ENCODE measurements at places on chromosomes 1 and 21.

GRCh38 chr1:164660412-164660772 lies 101.4 kb downstream of the PBX1 start:
- DNase-seq = peak; percentile 77

DNA sequence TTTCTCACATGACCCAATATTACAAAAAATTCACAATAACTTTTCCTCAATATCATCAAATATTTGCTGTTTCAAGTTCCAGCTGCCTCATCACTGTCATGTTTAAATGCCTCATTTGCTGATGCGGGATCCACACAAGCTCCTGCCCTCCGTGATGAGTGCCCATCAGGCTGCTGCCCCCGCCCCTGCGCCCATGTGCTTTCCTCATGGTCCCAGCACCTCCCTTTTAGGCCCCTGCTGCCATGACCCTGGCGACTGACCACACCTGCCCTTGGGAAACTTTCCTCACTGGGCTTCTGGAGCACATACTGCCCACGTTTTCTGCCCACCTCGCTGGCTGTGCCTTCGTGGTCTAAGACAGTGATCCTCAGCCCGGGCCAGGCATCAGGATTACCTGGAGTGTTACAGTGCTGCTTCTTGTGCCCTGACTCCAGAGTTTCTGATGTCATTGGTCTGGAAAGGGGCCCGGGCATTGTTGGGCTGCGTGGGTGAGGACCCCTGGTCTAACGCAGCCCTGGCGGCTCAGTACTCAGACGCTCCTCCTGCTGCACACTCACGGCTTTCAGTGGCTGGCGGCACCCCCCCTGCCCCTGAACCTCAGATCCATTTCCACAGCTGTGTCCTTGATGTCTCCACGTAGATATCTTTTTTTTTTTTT lies 20.5 kb downstream of the PLEKHM2 start:
- DNase-seq = no peak

DNA sequence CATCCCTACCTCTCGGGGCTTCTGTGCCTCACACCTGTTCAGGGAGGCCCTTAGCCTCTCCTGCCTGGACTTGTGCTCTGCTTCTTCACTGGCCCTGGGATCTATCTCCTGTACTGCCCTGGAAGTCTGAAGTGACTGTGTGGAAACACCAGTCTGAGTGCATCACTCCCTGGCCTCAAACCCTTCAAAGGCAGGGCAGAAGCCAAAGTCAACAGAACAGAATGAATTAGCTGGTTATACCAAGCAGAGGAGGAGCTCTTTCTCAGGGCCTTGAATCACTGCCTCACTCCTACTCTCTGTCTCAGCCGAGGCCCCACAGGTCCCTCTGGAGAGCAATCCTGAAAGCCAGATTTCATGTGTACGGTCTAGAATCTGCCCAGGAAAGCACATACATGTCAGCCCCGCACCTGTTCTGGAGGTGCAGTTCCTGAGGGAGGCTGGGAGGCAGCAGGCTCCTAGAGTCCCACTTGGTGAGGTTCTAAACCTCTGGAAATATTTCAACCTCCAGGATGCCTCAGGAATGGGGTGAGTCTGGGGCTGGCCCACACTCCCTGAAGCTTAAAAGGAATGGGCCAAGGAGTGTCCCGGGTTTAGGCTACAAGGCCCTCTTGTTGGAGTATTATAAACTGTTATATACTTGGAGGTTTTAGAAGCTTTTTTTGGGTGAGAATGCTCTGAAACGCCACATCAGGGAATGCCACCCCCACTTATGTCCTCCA lies 98.3 kb downstream of the ABCA4 start:
- DNase-seq = no peak

GRCh38 chr1:109296782-109297181 lies 10.0 kb downstream of the MYBPHL start:
- no peak for DNase-seq

DNA sequence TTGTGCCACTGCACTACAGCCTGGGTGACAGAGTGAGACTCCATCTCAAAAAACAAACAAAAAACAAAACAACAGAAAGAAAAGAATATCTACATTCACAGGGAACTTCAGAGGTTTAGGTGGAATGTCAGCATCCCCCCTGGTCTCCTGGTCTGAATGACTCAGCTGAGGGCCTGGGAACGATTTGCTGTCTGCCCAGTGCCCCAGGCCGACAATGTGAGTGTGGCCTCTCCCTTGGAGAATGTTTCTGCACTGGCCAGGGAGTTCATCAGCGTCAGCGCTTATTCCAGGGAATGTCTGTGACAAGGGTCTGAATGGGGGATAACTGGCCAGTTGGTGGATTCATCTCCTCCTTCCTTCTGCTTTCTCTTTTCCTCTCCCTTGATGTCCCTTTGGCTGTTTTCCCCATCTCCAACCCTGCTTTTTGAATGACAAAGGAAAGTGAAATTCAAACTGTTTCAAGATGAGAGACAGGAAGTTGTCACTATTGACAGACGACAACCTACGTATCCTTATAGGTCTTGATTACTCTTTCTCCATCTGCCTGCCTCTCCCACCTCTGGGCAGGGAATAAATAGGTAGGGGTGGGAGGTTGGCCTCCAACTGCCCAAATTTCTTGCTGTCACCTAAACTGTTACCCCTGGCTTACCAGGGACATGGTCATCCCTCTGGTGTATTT lies 213.1 kb downstream of the HHAT start:
- no peak for DNase-seq

DNA sequence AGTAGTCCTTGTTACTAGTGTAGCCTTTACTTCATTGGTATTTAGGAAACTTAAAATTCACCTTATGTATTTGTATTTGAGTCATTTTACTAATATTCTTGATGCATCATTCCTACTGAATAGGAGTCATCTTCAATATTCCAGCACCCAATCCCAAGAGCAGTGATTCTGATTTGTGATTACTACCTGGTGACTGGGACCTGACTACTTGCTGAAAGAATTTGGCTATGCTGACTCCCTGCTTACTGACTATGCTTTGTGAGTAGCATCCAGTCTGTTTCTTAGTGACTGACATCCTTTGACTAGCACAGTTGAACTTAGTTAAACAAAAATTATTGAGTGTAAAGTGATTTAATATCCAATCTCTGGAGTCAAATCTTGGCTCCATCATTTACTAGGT lies 129.9 kb upstream of the NEGR1 start:
- DNase-seq = no peak

GRCh38 chr1:70892930-70893329 lies 154.7 kb downstream of the PTGER3 start:
- DNase-seq = no peak

DNA sequence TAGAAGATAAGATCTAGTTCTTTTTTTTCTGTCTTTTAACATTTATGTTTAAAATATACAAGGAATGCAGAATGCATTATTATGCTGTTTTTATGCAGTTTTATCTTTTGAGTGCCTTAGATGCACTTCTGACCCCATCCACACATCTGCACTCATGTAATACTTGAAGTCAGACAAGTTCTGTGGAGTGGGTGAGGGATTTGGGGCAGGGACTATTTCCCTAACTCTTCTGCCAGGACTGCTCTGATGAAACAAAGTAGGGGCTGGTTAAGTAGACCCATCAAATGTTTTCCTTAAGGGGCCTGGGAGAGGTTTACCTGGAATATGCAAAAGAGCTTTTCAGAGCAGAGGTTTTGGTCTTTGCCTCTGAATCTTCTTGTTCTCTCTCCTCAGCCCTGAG lies 11.4 kb downstream of the TRNAU1AP start:
- no peak for DNase-seq

GRCh38 chr1:38527373-38527966 lies 332.1 kb downstream of the RRAGC start:
- DNase-seq = no peak

- DNase-seq = no peak
Observed at GRCh38 chr1:12722626-12723025, 6.7 kb downstream of the AADACL3 start.

DNA sequence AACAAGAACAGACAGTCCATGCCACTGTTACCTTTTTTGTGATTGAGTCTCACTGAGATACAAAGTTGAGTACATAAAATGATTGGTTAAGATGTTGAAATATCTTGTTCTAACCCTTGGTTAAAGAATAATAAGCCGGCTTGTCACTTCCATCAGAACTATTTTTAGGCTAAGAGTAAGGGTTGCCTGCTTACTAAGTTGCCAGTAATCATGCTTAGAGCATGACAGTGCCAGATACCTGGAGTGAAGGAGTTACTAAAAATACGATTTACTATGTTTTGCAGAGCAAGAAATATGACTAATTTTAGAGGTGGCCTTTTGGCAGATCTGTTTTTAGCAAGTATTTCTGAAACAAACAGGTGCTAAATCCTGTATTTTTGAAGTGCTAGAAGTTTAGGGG lies 6.0 kb downstream of the HUNK start:
- no peak for DNase-seq

GRCh38 chr1:32937061-32937460 lies 27.5 kb downstream of the RNF19B start:
- DNase-seq = no peak

DNA sequence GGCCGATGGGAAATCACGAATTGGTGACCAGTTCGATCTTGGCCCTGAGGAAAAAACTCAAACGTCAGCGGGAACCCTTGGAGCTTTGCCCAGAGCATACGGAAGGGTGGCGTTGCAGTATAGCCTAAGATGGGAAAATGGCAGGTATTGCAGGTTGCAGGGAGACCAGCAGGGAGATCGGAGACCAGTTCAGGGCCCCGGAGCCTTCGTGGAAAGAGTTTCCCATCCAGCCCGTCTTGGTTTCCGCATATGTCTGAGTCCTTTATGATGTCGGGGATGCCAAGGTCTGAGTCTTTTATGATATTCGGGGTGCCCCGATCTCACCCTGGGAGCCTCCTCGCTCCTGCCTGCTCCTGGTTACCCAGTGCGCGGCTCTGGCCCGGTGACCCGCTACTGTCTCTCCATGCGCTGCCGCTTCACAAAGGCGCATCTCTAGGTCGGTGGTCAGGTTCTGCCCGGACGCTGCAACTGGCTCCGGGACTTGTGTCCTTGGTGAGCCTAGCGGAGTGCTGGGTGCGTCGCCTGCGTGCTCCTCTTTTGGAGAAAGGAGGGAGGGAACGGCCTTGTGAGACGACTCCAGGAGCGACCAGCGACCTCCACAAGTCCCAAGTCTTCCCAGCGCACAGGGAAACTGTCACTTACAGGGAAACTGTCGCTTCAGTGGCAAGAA lies 94.2 kb downstream of the PRKAB2 start:
- DNase-seq = no peak

DNA sequence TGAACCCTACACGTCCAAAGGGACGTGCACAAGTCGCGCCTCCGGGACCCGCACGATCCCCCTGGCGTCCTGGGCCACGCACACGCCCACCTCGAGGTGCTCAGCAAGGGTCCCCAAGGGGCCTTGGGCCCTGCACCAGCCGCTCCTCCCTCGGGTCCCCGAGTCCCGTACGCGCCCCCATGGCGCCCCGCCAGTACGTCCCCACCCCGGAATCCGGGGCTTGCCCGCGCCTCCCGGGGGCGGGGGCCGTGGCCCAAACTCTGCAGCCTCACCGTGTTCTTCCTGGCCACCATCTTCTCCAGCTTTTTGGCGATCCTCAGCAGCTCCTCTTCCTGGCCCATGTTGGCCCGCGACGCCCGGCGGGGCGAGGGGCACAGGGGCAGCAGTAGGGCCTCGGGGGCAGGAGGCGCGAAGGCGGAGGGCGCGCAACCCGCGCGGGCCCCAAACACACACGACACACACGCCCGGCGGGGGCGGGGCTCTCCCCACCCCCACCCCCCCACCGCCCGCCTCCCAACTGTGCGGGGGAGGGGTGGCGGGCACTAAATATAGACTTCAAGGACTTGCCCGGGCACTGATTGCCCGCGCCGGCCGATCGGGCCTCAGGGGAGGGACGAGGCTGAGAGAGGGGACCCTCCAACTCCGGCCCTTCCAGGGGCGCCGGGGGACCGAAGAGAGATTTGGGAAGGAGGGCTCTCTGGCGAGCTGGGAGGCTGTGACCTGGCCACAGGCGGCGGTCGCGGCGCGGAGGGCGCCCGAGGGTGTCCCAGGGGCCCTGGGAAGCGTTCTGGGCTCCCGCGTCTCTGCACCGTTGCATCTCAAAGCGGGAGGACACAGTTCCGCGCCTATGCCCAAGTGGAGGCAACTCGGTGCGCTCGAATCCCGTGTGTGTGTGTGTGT lies at the start of gene TCEA3:
TSS of gene TCEA3 (minus strand) at position 456 of the 900 bp plus-strand sequence. CDS start at position 341, 115 bp downstream.
- DNase-seq = no peak

GRCh38 chr1:202068596-202068995 lies 54.1 kb upstream of the GPR37L1 start:
- DNase-seq = no peak

DNA sequence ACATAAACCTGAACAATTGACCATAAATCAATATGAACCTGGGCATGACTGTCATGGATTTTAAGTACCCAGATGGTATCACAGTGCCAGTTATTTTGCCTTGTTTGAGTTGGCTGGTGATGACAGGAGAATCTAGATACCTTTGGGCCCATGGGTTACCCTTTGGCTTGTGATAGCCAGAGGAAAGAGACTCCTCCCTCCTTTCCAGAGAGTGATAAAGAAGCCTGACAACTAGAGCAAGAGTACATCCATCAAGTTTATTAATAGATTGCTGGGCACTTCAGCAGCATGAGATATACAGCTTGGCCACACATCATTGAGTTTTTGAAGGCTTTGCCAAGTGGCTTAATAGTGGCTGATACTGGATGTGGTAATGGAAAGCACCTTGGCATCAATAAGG lies 6.6 kb upstream of the FMO3 start:
- DNase-seq = no peak

DNA sequence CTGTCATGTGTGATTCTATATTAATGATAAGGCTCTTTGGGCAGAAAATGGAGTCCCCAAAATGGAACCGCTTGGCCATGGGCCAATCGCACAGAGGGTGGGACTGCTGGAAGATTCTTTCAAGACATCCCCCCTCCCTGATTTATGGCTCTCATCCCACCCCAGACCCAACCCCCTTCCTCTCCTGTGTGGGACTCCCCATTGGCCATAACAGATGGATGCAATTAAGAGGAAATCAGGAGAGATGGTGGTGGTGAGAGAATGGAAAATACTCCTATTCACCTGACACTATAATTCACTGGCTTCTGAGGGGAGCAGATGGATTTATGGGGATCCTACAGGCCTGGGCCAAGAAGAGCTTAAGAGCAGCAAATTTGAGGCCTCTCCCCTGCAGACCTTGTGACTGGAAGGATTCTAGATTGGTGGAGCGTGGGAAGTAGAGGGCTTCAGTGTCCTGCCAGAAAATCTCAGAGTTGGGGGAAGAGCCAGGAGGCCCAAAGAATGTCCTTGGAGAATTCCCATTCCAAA lies 1.7 kb downstream of the IGFN1 start:
- DNase-seq = no peak

GRCh38 chr1:2414297-2414958 lies 2.1 kb upstream of the PEX10 start:
- DNase-seq = peak; percentile 82

GRCh38 chr1:117188816-117189437 lies 21.8 kb downstream of the VTCN1 start:
- DNase-seq = no peak

DNA sequence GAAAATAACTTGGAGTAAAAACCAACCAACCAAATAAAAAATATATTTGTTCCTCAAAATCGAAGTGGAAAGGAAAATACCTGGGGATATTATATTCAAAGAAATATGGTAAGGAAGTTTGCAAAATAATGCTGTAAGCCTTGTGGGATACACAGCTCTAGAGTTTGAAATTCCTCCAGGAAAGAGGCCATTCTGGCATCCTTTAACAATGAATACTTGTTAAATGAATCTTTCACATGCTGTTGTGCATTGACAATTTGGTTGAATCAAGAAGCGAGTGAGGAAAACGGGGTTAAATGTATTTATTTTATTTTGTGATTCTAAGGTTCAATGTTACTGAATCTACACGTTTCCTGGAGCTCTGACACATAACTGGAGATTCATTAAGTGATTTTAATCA lies 30.5 kb upstream of the NTNG1 start:
- DNase-seq = no peak
